ENCODE measurements at places on chromosomes 16 and 17. TPM values are rescaled to one million over a fixed set of nuclear protein-coding genes. Genes with fewer than 3 reads are reported as not detected.

GRCh38 chr16:88782454-88783390 lies 2.3 kb downstream of the PIEZO1 start:
- no peak for DNase-seq
- H3K4me1 ChIP-seq, result peaks cover 57% of the 10 kb centered on the region
- no peaks in the 10 kb centered on the region for H3K36me3 ChIP-seq
- H3K27me3 ChIP-seq, result no peaks in the 10 kb centered on the region
- peak overlapping the region; percentile 79 for H3K4me3 ChIP-seq

DNA sequence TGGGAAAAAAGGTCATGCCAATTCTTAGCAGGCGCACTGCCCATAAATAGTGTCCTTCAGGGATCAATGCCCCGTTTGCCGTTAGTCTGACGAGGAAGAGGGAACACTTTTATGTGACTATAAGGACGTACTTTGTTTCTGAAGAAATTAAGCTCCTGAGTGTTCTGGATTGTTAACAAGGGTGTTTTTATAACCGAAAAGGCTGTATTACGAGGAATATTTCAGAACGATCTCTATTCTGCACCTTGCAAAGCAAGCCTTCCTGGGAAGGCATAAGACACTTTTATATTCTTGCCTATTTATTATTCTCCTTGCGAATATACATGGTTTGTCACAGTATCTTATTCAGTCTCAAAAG lies 24.5 kb upstream of the SYT17 start:
- H3K27me3 ChIP-seq, result peaks cover 3% of the 10 kb centered on the region
- no peak overlapping the region for H3K27ac ChIP-seq
- peaks cover 1% of the 10 kb centered on the region for H3K36me3 ChIP-seq

GRCh38 chr16:77669057-77669456 lies 53.3 kb upstream of the NUDT7 start:
- no peak overlapping the region for H3K27ac ChIP-seq
- no peaks in the 10 kb centered on the region for H3K4me1 ChIP-seq
- DNase-seq, result no peak
- no peak overlapping the region for H3K4me3 ChIP-seq

The SAT2 gene
- total RNA-seq, result 84.9 TPM

Data from chondrocyte (in vitro differentiated cells).